ENCODE measurements at places on chromosomes 11 and 22.

- no peak for DNase-seq
Observed at GRCh38 chr11:45887587-45887986, 2.1 kb downstream of the MAPK8IP1 start.

DNA sequence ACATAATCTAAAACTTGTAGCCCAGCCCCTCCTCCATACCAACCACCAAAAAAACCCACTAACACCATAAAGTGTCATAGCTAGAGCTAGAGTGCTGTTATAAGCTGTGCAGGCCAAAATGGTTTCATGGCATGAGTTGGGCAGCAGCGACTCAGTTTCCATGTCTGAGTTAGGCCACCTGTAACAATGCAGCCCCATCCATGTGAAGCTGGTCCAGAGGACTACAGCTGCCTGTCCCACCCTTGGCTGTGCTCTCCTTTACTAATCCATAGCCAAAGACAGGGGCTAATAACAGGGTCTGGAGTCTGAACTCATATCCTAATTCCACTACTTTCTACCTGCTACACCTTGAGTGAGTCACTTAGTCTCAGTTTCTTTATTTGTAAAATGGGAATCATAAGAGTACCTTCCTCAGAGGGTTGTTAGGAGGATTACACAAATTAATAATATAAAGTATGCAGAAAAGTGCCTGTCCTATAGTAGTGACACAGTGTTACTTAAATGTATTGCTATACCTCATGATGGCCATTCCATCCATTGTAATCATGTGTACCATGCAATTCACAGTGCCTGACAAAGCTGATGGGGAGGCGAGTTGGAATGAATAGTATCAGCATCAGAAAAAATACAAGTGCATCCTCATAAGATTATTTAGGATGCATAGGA lies 20.6 kb downstream of the KCNQ1OT1 start:
- DNase-seq: no peak

- no peak for DNase-seq
Observed at GRCh38 chr11:122665861-122666260, 10.3 kb downstream of the UBASH3B start.

GRCh38 chr11:19080579-19080993 lies 20.1 kb upstream of the MRGPRX2 start:
- no peak for DNase-seq

DNA sequence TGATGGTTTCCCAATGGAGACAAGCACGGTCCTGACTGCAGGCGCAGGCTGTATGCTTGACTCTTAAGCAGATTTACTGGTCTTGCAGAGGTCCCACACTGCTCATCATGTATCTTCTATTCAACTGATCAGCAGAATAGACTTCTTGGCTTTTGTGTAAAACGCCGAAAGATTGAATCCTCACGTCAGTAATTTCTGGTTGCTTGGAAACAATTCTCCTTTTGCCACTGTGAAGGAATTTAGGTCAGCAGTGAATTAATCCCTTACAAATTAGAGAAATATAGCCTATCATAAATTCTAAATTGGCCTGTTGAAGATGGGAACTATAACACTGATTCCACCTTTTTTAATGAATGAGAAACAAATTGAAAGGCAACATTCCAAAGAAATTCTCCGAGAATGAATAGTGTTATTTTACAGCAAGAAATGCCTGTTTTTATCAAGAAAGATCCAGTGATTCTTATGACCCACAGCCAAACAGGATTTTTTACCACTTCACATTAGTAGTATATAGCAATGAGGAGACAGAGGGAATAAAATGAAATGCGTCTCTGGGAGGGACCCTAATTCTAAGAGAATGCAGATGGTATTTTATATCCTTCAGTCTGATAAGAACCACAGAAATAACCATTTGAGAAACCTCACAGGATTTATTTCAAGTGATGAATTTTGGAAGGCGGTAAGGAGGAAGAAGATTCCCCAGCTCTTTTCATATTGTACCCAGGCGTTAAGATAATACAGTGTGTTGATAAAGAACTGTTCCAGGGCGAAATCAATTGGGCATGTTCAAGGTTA lies 362.5 kb downstream of the RAB38 start:
- DNase-seq: no peak

GRCh38 chr11:15453211-15453765 lies 338.6 kb downstream of the INSC start:
- no peak for DNase-seq

GRCh38 chr11:75571625-75572024 lies 9.6 kb downstream of the SERPINH1 start:
- DNase-seq: no peak

- DNase-seq: no peak
Observed at GRCh38 chr11:43278193-43278956, 33.4 kb upstream of the API5 start.

- DNase-seq: no peak
Observed at GRCh38 chr11:15591112-15591537, 476.4 kb downstream of the INSC start.

DNA sequence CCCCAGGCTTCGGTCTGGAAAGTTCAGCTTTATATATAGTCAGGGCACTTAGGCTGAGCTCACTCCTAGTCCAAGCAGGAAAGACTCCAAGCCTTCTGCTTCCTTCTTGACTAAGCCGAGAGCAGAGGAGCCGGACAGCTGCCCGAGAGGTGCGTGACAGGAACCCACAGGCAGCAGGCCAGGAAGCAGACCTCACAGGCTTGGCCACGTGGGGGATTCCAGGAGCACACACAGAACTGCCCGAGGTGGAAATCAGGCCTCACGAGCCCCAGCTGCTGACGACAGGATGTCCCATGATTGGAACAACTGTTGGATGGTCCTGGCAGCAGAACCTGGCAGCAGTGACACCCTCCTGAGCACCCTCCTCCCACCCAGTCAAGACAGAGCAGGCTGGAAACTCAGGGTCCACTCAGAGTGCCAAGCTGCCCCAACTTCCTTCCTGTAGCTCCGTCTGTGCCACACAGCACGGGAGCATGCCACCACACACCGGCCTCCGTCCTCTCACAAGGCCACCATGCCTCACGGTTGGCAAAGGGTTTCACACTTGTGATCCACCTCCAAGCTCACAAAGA lies 5.4 kb downstream of the PLA2G6 start:
- DNase-seq: peak; percentile 57

DNA sequence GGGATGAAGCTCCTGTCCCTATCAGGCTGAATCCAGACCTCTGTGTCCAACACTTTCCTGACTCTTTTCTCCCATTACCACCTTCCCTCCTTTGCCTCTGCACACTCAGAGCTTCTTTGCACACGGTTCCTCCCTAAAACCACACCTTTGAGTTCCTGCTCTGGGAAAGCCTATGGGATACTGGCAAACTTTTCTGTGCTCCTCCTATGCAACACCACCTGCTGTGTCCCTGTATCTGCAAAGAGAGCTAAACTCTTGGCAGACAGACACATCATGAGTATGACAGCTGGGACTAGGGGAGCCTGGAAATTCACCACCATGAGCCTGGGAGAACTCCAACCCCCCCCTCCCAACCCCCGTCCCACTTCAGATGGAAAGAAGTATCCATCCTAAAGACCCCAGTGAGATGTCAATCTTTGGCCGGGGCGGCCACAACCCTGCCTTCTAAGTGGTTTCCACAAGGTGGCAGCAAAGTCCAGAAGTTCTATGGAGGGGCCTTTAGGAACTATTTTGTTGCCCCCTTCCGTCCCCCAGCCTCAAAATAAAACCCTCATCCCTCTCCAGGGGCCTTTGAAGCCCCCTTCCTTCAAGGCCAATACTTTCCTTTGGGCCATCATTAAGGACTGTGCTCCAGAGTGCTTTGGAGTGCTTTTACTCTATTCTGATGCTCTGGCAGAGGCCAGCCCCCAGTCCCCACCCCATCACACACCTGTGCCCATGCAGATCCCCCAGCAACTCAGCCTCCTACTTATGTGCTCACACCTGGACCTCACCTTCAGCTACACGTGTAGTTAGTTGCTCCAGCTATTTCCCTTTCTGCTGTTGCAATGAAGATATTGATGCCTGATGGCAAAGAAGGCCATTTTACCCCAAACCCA lies 19.4 kb downstream of the HTR3A start:
- peak; percentile 16 for DNase-seq

DNA sequence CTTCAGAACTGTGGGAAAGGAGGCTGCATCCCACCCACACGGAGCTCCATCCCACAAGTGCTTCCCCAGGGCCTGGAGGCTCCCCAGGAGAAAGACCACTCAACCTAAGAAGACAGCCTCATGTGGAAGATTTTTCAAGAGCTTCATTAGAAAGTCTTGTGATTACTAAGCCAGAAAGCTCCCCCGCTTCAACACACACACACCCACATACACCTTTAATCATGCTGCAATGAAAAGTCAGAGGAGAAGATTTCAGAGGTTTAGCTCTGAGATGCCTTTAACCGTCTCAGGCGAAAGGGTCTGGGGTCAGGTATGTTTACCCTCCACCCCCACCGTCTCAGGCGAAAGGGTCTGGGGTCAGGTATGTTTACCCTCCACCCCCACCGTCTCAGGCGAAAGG lies 634.5 kb upstream of the B3GAT1 start:
- no peak for DNase-seq

GRCh38 chr11:128708660-128709059 lies 14.8 kb downstream of the FLI1 start:
- no peak for DNase-seq

DNA sequence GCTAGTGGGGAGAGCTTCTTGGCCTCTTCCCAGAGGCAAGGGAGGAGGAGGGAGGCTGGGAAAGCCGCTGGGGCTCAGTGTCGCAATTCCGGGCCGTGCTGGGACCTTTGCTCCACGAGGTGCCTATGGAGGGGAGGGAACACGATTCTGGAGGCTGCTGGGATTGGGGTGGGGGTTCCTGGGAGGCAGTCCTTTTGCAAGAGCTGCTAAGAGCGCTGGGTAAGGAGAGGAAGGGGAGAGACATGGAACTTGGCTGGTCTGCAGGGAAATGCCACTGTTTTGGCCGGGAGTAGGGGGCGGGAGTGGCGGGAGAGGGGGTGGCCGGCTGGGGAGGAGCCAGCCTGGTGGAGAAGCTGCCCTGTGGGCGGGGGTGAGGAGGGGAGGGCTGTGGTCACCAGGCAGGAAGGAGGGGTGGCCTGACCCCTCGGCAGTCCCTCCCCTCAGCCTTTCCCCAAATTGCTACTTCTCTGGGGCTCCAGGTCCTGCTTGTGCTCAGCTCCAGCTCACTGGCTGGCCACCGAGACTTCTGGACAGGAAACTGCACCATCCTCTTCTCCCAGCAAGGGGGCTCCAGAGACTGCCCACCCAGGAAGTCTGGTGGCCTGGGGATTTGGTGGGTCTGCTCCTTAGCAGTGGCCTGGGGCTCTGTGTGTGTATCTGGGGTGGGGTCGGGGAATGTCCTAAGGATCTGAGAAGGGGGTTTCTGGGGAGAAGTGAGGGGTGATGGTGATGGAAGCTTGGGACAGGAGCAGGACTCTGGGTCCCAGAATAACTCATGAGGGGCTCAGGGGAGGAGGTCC lies at the start of gene NR1H3:
TSS of gene NR1H3 (plus strand) at position 480 of the 800 bp plus-strand sequence. CDS start 1,221 bp downstream, outside the sequence.
- no peak for DNase-seq

DNA sequence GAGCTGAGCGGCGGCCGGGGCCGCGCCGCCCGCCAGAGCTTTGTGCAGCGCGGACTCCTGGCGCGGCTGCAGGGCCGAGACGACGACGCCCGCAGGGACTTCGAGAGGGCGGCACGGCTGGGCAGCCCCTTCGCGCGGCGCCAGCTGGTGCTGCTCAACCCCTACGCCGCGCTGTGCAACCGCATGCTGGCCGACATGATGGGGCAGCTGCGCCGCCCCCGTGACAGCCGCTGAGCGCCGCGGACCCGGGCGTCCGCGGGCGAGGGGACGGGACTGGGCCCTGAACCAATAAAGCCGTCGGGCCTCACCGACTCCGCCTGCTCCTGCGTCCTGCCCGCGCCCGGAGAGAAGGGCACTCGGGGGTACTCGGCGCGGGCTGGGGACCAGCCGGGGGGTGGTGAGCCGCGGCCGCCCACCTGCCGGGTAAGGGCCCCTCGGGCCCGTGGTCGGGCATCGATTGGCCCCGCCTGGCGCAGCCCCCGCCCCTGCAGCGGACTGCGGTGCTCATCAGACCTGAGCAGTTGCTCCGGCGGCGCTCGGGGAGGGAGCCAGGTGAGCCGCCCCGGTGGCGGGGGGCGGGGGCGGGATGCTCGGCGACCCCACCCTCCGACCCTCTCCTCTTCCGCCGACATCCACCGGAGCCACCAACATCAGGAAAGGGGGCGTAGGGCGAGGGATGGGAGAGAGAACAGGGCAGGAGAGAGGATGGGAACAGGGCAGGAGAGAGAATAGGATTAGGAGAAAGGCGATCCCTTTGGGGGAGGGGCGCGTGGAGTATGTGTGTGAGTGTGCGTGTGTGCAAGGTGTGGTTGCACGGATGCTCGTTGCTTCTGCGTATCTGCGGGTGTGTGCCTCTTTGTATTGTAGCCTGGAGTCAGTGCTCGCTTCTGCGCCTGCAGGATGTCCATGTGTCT lies at the start of gene TMEM25:
TSS of gene TMEM25 (plus strand) at position 510 of the 914 bp plus-strand sequence. CDS start 610 bp downstream, outside the sequence.
- DNase-seq: peak; percentile 67
